HT-29 (cell line): ENCODE measurements at places on chromosomes 12 and 14.

GRCh38 chr14:105171004-105171673, 2.6 kb upstream of the JAG2 start:
- DNase-seq, result no peak

- DNase-seq, result no peak
Observed at GRCh38 chr12:132664206-132665148, 22.7 kb downstream of the POLE start.

DNA sequence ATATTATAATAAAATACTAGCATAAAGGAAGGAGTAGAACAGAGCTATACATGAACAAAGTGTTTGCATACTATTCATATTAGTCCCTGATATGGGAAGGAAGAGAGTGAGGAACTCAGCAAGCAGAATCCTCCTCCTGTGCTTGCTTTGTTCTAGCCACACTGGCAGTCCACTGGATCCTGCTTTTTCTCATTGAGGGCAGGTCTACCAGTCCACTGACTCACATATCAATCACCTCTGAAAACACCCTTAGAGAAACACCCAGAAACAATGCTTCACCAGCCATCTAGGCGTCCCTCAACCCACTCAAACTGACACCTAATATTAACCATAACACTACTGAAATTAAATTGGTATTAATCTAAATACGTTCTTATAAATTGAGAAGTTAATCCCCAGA, 1861.7 kb upstream of the SEL1L start:
- no peak for DNase-seq

GRCh38 chr14:67680121-67680602, 5.7 kb upstream of the VTI1B start:
- DNase-seq, result no peak

GRCh38 chr12:60152756-60153155, 556.9 kb downstream of the SLC16A7 start:
- no peak for DNase-seq

DNA sequence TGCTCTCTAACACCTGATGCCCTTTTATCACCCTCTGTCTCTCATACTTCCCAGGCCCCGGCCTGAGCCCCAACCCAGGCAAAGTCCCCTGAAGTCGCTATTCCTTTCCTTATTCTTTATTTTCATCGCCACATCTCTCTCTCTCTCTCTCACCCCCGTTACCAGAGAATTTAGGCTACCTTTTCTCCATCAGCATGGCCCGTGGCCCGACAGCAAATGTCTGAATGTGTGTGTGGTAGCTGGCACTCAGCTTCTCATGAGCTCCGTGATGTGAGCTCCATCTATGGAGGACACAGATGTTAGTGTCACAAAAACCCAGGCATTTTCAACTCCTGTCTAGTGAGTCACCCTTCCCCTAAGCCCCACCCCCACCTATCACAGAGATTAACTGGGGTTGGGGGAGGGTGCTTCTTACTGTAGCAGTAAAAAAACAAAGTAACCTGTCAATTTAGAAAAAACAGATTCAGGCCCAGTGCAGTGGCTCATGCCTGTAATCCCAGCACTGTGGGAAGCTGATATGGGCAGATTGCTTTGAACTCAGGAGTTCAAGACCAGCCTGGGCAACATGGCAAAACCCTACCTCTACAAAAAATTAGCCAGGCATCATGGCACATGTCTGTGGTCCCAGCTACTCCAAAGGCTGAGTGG, 53.8 kb downstream of the VCPKMT start:
- DNase-seq, result peak; percentile 68

DNA sequence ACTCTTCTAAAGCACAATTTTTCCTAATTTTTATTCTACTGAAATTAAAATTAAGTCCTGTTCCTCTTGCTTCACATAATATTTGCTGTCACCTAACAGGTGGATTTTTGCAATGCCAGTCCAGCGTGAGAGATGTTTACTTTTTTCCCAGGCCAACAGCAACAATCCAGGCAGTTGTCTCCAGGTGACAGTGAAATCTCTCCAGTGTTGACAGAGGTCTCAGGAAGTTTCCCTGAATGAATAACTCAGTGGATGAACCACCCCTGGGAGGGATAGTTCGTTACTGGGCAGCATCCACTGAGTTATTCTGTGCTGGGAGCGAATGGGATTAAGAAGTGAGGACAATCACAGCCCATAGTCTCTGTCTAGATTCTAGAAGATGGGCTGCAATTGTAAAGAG, 7.1 kb upstream of the NT5DC3 start:
- DNase-seq, result peak; percentile 80

GRCh38 chr14:89013698-89014568, 189.5 kb downstream of the TTC8 start:
- DNase-seq, result no peak

GRCh38 chr12:47896633-47897032, 8.2 kb downstream of the VDR start:
- peak; percentile 36 for DNase-seq

DNA sequence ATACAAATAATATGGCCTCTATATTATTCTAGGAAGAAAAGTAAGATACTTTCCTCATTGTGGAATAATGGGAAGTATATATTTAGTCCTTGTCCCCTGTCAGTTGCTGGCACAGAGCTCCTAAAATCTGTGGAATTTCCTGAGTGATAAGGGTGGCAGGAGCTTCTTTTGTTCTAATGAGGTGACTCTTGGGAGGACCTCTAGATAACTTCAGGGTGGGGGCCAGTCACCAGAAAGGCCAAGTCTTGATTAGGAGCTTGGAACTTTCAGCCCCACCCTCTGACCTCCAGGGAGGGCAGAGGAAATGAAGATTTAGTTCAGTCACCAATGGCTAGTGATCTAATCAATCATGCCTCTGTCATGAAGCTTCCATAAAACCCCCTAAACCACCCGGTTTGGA, 179.9 kb upstream of the PRICKLE1 start:
- DNase-seq, result no peak

GRCh38 chr14:86124328-86124727, 594.4 kb downstream of the FLRT2 start:
- no peak for DNase-seq

DNA sequence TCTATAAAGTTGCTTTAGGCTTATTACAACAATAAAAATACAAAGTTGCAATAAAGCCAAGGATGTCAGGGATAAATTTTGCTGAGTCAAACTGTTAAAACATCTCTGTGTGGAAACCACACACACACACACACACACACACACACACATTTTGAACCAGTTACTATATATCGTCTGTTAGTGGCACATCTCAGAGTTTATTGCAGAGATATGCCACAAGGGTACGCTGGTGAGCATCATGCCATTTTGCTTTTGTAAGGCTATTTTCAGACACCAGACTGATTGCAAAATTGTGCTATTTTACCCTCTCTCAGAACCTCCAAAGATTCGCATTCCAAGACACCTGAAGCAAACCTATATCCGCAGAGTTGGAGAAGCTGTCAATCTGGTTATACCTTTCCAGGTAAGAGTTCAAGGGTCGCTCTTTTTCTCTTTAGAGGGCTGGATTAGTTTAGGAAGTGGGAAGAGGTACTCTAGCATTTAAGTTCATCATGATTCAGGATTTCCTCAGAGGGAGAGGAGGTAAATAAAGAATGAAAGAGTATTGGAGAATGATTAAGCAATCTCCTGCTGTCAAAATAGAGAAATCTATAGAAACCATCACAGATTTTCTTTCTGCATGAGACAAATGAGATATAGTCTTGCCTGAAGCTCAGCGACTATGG, 27.3 kb upstream of the CHPT1 start:
- DNase-seq, result peak; percentile 61

GRCh38 chr12:121295746-121296617, 527 bp downstream of the CAMKK2 start:
- DNase-seq, result peak; percentile 37

- no peak for DNase-seq
Observed at GRCh38 chr14:51069055-51069454, 25.9 kb downstream of the TRIM9 start.

DNA sequence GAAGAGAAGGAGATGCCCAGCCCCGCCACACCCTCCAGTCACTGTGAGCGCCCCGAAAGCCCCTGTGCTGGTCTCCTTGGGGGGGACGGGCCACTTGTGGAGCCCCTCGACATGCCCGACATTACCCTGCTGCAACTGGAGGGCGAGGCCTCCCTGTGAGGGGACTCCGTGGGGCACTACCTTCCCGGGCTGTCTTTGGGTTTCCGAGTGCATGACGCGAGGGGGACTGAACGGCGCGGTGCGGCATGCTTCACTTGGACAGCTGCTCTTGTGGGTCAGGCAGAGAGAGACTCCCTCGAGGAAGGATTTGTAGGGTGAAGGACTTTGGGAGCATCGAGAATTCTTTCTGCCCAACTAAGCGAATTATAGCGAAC, 1.1 kb downstream of the CCDC184 start:
- no peak for DNase-seq

DNA sequence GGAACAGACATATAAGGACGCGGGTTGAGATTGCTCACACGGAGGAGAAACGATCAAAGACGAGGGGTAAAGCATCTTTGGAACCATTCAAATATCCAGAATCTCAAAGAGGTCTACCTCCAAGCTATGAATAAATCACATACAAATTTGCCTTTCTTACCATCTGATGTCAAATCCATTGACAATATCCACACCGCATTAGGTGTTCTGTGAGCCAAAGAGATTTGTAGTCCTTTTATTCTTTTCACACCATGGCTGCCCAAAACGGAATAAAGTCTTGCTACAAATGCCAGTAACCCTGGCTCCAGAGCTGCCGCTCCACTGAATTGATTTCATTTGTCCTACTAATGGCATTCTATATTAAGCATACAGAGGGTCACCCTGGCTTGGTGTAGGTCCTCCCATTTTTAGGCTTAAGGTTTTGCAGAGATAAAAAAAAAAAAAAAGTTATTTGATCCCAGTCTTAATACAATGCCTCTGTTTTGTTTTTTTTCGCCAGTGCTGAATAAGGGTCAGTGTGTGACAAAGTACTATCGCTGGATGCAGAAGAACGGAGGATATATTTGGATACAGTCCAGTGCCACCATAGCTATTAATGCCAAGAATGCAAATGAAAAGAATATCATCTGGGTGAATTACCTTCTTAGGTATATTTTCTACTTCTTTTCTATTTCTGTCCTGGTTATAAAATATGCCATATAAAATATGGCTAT, 157.3 kb downstream of the EGLN3 start:
- no peak for DNase-seq

DNA sequence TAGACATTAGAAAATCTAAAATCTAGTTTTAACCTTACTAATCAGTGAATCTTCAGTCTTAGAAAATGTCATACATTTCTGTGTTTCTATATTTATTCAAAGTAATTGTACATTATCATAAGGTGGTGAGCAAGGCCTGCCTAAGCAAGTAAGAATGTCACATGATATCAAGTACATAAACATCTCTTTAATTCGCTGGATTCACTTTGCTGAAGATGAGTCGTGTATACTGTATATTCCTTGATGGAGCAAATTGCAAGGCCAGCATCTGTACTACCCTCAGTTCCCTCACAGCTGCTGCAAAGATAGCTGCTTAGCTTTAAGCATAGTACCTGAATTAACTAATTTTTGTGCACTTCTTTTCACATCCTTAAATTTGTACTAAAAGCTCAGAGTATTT, 8.5 kb upstream of the AK7 start:
- DNase-seq, result no peak
